ENCODE measurements at places on chromosomes 3 and 15.

DNA sequence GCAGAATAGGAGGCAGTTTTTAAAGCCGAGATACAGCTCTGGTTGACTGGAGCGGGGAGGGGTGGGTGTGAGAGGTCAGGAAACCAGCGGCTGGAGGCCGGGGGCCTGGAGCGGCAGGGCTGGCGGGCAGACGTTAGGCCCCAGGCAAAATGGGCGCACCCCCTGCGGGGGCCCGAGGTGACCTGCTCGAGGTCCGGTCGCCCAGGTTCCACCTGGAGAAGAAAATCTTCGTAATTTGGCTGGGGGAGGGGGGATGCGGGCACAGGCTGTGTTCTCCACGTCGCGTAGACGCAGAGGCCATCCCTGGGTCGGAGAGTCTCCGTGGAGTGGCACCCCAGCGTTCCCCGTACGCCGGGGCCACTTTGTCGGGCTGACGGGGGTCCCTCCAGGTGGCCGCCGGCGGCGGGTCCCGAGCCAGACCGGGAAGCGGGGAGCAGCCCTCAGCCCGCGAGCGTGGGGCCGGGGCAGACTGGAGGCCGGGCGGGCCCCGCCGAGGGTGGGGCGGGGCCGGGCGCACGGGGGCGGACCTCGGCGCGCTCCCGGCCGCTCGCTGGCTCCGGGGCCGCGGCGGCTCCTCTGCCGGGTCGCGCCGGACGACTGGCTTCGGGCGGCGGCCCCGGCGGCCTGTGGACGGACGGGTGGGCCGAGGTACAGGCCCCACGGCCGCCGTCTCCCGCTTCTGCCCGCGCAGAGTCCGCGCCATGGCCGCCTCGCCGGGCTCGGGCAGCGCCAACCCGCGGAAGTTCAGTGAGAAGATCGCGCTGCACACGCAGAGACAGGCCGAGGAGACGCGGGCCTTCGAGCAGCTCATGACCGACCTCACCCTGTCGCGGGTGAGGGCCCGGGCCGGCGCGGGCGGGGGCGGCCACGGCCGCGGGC, at the start of gene CRTC3:
TSS of gene CRTC3 (plus strand) at position 553 of the 879 bp plus-strand sequence. CDS start at position 702, 149 bp downstream.
- no peak for DNase-seq

GRCh38 chr3:197425485-197426120, 127.2 kb upstream of the DLG1 start:
- no peak for DNase-seq

DNA sequence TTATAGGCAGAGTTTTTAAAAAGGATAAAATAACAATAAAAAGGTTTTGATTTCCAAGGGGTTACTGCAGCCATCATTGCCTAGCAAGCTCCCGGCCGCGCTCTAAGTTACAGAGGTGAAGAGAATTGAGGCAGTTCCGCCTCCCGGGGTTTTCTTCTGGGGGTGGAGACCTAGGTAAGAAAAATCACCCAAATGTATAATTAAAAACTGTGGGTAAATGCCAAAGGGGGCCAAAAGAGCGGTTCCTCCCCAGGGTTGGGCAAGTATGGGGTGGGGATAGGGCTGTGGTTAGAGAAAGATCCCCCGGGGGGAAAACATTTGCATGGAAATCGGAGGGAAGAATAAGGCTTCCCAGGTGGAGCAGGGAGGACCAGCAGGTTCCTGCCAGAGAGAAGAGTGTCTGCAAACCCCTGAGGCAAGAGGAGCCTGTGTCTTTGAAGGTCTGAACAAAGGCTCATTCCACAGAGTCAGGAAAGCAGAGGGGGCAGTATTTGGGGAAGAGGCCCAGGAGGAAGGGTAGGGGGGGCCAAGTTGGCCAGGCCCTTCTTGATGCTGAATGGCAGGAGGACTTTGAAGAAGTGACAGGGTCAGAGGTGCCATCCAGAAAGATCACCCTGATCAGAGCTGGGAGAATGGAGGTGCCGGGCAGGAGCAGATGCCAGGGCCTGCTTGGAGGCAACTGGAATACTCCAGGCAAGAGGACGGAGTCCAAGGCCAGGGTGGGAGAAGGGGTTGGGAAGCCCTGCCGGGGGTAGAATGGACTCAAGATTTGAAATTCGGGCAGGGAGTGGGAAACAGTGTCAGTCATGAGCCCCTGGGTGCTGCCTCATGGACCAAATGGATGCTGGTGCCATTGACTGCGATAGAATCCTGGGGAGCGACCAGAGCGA, 152.9 kb upstream of the RGMA start:
- no peak for DNase-seq

GRCh38 chr15:52717481-52717880, 38.3 kb upstream of the ATOSA start:
- DNase-seq = no peak

GRCh38 chr3:69761896-69762767, 22.9 kb downstream of the MITF start:
- no peak for DNase-seq

DNA sequence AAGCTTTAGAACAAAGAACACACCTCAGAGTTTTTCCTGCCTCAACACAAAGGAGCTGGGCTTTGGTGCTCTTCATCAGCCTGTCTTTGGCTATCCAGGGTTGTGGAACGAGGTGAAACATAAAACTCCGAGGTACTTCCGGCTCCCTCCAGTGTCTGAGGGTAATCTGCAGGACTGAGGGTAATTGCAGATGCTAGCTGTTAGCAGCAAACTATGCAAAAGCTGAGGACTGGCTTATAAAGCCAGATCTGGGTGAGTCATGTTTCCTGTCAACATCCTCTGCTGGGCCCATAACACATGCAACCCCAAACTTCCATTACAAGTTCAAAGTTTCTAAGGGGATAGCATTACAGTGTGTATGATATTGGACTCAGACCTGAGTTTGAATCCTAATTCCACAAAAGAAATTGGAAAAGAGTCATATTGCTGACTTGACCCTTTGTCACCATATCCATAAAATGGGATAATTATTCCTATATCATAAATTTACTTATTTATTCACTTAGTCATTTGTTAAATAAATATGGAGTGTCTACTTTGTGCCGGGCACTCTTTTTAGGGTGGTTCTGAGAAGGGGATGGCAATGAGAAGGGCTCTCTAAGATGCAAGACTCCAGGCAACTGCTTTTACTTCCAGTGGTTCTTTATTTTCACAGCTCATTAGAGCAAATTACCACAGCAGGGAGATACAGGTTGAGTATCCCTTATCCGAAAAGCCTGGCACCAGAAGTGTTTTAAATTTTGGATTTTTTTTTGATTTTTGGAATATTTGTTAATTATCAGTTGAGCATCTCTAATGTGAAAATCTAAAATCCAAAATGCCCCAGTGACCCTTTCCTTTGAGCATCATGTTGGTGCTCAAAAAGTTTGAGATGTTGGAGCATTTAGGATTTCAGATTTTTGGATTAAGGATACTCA, 9.5 kb upstream of the TRIM69 start:
- peak; percentile 35 for DNase-seq

DNA sequence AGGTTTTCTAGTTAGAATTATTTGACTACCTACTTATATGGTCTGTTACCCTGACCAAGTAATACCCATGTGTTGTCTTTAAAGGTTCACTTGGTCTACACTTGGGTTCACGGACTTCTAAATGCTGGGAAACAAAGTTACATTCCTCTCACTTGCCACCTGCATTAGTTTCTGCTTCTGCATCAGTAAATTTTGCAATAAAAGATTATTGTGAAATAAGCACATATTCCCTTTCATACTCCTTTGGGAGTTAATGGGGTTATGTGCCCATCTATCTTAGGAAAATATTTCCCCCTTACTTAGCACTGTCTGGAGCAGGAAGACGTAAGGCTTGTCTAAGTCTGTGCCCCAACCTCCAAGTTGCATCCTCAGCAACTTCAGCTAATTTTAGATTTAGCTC, 160.7 kb downstream of the FRMD5 start:
- no peak for DNase-seq

GRCh38 chr15:58701376-58701775, 48.1 kb downstream of the ADAM10 start:
- DNase-seq = no peak

DNA sequence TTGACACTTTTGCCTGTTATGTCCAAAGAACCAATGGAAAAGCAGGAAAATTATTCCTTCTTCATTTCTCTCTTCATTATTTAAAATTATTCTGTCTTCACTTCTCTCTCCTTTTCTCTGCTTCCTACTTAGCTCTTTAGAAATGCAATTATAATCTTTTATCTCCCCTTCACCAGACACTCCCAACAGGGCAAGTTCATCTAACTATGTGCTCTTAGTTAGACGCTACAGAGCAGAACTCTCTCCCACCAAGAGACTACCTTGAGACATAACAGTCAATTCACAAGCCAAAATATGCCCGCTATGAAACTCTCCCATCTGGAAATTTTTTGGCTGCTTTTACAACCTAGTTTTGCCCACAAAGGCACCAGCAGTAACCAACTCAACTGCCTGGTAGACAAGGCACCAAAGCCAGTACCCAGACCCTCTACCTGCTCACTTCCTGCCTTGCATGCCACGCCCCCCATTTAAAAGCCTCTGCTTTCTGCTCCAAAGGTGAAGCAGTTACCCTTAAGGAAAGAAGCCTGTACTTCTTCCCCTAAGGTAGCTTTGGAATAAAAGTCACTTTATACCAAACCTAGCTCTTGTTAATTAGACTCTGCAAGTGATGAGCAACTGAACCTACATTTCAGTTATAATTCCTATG, 28.1 kb downstream of the CCRL2 start:
- no peak for DNase-seq

DNA sequence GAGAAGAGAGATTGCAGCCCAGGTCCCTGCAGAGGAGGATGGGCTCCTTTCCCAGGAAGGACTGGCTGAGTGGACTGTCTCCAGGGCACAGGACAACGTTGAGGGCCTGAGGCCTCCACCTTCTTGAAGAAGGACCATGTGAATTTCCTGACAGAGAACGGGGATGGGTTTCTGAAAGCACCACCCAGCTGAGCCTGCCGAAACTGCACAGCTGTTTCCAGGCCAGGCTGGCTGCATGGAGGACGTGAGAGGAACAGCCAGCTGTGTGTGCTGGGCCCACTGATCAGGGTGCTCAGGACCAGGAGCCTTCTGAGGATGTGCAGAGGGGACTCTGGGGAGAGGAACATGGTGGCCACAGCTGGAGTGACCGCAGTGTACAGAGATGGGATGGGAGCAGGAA, 39.2 kb downstream of the HMCES start:
- no peak for DNase-seq

GRCh38 chr3:148742118-148742517, 44.4 kb downstream of the AGTR1 start:
- DNase-seq = no peak

DNA sequence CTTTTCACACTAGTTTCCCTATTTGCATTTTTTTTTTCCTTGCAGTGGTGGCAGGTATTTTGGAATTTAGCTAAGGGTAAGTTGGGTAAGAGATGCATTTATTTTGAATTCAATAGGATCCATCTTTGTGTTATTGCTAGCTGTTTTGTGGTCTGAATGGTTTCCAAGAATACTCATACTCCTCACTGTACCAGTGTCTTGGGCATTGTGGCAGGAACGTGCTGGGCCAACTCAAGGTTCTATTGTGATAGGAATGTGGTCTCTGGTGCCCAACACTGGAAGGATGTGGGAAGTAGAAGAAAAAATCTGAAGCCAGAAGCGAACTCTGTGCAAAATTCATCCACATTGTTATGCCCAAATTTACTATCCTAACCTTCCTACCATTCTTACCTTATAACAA, 135.6 kb downstream of the RBMS3 start:
- DNase-seq = no peak

DNA sequence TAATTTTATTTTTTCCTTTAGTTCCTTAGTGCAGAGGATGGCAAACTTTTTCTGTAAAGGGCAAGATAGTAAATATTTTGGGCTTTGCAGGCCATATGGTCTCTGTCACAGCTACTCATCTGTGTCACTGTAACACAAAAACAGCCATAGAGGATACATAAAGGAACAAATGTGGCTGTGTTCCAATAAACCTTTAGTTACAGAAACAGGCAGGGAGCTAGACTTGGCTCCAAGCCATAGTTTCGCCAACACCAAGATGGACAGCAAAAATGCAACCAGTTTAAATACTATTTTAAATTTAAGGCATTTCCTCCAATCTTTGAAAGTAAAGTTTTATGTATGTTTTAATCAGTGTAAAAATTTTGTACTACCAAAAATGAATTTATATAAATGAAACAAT, 753.4 kb downstream of the FHIT start:
- DNase-seq = no peak

GRCh38 chr3:33184863-33185262, 33.7 kb downstream of the SUSD5 start:
- no peak for DNase-seq
